ENCODE measurements at places on chromosomes 1 and 21.
A peak's percentile ranks its signal among the peaks of the same experiment; 100 is the strongest.

DNA sequence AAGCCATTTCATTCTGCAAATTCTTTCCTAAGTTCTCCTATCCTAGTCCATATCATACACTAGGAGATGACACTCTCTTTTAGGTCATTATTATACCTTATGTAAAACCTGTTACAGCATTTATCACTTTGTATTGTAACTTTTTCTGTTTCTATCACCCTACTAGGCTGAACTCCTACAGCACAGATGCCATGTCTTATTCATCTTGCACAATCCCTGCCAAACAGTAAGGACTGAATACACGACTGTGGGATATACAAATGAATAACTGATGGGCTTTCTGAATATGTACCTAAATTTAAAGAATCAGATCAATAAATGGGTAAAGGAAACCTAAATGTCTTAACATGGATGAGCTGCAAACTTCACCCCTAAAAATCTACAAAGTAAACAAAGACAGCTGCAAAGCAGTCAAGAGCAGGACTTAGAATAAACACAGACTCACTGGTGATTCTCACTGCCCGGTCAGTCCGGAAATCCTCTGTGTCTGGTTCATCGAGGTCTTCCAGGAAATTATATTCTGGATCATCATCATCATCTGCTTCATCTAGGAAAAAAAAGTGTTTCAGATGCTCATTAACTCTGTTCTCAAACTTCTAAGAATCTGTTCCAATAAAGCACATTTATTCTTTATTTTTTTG, 62.3 kb downstream of the GON4L start:
- DNase-seq: no peak

DNA sequence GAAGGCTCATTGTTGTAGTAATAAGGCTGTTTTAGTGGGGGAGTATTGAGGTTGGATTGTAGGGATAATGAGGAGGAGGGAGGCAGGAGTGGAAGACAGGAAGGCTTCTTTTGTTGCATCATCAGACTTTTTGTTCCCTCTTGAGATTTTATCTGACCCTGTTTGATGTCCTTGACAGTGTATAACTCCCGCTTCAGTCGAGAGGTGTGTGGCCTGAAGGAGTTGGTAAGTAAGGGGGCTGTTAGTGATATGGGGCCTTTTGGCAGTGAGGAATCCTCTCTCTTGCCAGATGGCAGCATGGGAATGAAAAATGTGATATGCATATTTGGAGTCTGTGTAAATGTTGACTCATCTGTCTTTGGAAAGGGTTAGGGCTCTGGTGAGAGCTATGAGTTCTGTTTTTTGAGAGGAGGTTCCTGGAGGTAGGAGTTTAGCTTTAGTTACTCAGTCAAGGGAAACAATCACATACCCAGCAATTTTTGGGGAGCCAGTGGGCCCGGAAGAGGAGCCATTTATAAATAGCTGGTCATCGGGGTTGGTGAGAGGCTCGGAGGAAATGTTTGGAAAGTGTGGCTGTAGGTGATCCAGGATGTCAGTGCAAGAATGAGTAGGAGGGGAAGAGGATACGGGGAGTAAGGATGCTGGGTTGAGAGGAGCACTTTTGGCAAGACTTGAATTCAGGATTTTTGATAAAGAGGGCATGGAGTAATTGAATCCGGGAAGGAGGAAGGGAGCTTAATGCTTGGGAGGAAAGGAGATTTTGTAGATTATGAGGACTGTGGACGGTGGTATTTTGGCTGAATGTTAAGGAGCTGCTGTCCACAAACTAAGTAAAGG, 136.7 kb upstream of the ETV3 start:
- no peak for DNase-seq

GRCh38 chr1:212754193-212754592, 37.4 kb downstream of the NSL1 start:
- DNase-seq: no peak

DNA sequence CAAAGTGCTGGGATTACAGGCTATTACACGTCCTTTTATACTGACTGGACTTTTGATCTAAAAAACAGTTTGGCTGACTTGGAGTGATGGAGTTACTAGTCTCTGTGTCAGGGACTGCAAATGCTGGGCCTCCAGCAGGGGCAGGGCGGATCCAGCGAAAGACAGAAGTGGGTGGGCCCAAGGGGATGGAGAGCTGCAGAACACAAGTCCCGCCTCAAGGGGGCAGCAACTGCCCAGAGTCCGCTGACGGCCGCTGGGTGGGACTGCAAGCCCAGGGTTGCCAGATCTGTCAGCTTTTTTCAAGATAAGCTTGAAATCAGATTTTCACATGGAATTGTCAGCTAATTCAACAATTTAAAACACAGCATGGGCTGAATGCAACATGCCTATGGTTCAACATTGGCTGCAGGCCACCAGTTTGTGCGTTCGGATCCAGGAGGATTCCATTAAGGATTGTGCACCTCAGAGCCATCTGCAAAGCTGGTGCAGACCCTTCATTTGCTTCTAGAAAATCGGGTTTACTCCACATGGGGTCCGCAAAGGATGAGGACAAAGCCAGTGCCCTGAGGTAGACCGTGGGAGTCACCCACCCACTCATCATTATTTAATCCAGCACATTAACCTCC, 10.7 kb downstream of the STMN1 start:
- DNase-seq: peak; percentile 92

GRCh38 chr1:200415227-200415626, 5.4 kb upstream of the ZNF281 start:
- no peak for DNase-seq

DNA sequence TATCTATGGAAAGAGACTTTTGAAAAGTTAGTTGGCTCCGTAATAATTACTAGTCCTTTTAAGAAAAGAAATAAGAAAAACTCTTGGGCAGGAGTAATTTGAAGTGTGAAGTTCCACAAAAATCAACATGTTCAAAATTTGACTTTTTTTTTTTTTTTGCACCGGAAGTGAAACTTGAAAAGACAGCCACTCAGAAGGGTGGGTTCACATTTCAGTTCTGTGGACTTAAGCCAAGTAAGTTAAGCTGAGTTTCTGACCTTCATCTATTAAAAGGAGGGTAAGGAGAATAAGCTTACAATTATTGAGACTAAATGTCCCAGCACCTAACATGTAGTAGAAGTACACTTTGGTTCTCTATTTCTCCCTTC, 11.0 kb downstream of the RO60 start:
- DNase-seq: no peak

DNA sequence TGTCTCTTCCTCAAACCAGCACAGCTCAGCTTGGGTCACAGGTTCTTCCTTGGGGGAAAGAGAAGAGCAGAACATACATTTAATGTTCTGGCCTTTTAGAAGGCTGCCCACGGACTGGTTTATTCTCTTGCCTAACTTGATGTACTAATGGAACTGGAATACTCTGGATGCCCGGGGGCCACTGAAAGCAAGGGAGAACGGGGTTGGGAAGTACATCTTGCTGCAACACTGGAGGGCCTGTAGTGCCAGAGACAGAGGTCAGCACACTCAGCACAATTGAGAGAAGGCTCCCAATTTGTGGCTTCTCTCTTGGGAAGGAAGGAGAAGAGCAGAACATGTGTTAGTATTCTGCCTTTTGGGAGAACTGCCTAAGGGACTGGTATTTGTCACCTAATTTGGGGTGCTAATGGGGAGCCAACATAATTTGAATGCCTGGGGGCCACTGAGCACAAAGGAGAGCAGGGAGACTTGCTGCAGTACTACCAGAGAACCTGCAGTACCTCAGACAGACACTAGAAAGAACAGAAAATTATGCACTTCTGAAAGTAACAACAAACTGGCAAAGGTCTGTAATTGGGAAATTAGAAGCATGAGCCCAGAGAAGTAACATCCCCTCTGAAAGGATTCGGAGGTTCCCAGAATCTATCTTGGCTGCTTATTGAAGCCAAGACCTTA, 14.1 kb downstream of the ZNF691 start:
- DNase-seq: no peak

- no peak for DNase-seq
Observed at GRCh38 chr1:50620680-50621329, 197.6 kb upstream of the DMRTA2 start.

- no peak for DNase-seq
Observed at GRCh38 chr1:153293851-153294250, 18.9 kb downstream of the PGLYRP3 start.

DNA sequence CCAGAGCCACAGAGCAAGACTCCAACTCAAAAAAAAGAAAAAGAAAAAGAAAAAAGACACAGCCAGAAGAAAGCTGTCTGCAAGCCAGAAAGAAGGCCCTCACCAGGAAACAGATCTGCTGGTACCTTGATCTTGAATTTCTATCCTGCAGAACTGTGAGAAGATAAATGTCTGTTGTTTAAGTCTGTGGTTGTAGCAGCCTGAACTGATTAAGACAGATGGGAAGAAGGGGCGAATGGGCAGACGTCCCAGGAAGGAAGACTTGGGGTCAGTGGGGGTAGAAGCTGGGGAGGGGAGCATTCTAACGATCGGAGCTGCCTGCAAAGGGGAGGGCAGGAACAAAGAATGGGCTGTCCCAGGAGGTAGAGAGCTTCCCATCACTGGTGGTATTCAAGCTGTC, 6.3 kb downstream of the SLC2A7 start:
- no peak for DNase-seq

DNA sequence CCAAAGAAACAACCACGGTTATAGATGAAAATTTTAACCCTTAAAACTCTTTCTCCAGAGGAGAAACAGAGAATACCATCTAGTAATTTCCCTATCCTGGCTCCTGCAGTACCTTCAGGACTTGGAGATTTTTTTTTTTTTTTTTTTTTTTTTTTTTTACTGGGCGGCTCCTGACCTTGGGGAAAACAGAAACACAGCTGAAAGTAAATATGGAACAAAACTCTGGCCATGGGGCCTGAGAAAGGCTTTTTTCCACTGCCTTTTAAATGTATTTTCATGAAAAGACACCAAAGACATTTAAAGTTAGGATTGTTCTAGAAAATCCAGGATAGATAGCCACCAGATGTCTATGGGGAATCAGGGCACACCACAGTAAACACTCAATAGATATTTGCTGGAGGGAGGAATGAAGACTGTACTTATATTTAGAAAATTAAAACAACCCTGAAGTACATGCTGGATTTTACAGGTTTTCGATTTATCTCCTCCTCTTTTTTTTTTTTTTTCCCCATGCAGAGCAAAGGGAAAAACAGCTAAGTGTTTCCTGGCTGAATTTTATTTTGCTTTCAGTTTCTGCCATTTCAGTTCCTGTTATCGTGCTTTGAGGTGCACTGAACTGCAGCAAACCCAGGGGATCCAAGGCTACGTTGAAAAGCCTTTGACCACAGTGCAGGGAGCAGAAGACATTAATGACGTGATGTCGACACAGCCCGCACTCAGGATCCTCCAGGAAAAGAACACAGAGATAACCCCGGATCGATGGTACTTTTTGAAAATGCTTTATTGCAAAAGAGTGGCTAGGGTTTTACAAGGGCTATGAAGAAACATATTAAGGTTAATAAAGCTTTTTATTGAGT, 35.7 kb upstream of the CNN3 start:
- DNase-seq: peak; percentile 43

DNA sequence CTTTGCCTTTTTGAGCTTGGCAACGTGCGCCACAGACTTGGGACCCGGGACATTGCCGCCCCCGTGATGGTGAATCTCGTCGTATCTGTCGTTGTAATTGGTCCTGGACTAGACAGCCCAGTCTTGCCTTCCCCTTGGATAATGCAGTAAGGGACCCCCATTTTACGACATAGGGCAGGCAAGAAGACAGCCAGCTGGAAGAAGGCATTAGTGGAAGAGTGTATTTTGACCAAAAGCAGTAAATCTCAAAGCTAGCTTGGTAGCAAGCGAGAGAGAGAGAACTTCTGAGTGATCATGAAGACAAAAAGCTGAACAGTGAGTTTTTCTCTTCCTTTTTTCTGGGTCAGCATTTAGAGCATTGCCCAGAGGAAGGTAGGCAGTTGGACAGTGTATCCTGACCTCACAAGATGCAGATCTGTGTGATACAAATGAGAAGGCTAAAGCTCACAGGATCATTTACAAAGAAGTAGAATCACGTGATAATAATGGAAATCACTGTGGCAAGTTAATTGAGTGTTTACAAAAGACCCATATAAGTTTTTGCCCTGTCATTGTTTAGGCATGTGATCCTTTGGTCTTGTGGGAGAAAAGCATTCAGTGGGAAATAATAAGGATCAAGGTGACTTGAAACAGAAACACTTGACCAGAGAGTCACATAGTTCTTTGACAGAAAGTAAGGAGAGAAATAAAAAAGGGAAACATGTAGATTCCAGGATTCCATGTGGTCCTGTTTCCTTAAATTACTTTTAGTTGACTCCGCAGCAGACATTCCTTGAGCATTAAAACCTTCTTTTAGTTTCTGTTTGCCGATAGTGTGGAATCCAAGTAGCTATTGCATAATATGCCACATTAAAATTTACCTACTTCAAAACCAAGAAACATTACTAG, 66.3 kb downstream of the CNST start:
- DNase-seq: no peak

GRCh38 chr1:7595336-7595735, 175.8 kb upstream of the VAMP3 start:
- no peak for DNase-seq

GRCh38 chr1:241215203-241215602, 141.8 kb downstream of the RGS7 start:
- no peak for DNase-seq

- DNase-seq: no peak
Observed at GRCh38 chr1:172378109-172378760, 42.2 kb upstream of the C1orf105 start.

- no peak for DNase-seq
Observed at GRCh38 chr1:89999208-89999607, 4.3 kb downstream of the ZNF326 start.

- DNase-seq: peak; percentile 68
Observed at GRCh38 chr1:236489710-236490377, 33.9 kb upstream of the LGALS8 start.

- no peak for DNase-seq
Observed at GRCh38 chr1:59898927-59899326, 27.6 kb downstream of the CYP2J2 start.

- no peak for DNase-seq
Observed at GRCh38 chr21:35086357-35086756, 37.3 kb upstream of the RUNX1 start.

GRCh38 chr1:235697508-235697907, 47.9 kb upstream of the GNG4 start:
- DNase-seq: peak; percentile 18

GRCh38 chr1:24442764-24443163, 27.2 kb downstream of the NIPAL3 start:
- no peak for DNase-seq

- DNase-seq: no peak
Observed at GRCh38 chr21:32411350-32412161, 950 bp upstream of the EVA1C start.

DNA sequence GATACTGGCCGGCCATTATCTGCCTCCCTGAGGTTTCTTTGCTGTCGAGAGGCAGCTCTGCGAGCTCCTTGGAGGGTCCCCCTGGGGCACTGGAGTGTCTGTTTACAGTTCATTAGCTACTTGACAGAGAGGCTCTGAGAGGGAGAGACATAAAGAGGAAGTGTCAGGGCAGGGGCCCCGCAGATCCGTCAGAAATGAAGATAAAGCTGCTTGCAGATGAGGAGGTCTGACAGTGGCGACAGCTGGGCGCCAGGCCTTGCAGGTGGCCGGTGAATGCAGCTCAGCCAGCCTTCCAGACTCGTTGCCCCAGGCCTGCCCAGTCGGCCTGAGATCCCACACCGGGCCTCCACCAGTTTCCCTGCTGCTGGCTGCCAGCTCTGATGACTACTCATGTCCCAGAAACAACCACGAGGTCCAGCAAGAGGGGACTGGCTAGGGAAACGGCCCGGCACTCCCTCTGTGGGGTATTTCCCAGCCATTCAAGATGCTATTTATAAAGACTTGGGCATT, 84.7 kb downstream of the DISP3 start:
- no peak for DNase-seq

Data from GM13977 (cell line).